ENCODE measurements at places on chromosomes 4 and X. TPM values are rescaled to one million over a fixed set of nuclear protein-coding genes. Genes with fewer than 3 reads are reported as not detected.
A peak's percentile ranks its signal among the peaks of the same experiment; 100 is the strongest.

GRCh38 chr4:6201580-6202091 lies 1.3 kb upstream of the JAKMIP1 start:
- DNase-seq: no peak
- peaks cover 3% of the 10 kb centered on the region for H3K36me3 ChIP-seq
- peak overlapping the region; percentile 80 for H3K4me3 ChIP-seq
- H3K27ac ChIP-seq: no peak overlapping the region
- peaks cover 17% of the 10 kb centered on the region for H3K4me1 ChIP-seq
- peaks cover 44% of the 10 kb centered on the region for H3K27me3 ChIP-seq

GRCh38 chrX:7638078-7638710 lies 204.8 kb upstream of the VCX start:
- H3K27me3 ChIP-seq: no peaks in the 10 kb centered on the region
- DNase-seq: no peak
- no peaks in the 10 kb centered on the region for H3K4me1 ChIP-seq
- no peak overlapping the region for H3K27ac ChIP-seq
- no peaks in the 10 kb centered on the region for H3K36me3 ChIP-seq

- no peak overlapping the region for H3K4me3 ChIP-seq
- H3K4me1 ChIP-seq: no peaks in the 10 kb centered on the region
- H3K27me3 ChIP-seq: peaks cover 17% of the 10 kb centered on the region
- no peaks in the 10 kb centered on the region for H3K36me3 ChIP-seq
- no peak for DNase-seq
- no peak overlapping the region for H3K27ac ChIP-seq
Measured at GRCh38 chr4:139584784-139585183, 28.8 kb upstream of the SETD7 start.

DNA sequence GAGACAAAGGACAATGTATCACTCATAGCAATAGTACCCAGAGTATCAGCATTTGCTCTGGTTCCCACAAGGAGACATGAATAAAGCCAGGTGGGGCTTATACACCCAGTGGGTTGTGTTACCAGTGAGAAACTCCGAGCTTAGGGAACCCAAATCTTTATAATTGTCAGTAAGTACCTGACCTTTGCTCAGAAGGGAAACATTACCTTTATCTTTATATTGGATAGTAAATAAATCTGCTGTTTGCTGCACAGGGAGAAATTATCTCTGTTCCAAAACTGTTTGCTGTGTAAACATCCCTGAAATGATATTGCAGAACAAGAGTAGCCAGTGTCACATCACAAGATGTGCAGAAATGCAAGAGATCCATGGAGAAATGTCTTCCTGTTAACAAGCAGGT lies 12.1 kb upstream of the SLAIN2 start:
- peaks cover 11% of the 10 kb centered on the region for H3K27me3 ChIP-seq
- no peak overlapping the region for H3K4me3 ChIP-seq
- DNase-seq: no peak
- H3K36me3 ChIP-seq: no peaks in the 10 kb centered on the region
- H3K4me1 ChIP-seq: no peaks in the 10 kb centered on the region

The PABPC1L2B gene
- not detected for total RNA-seq

DNA sequence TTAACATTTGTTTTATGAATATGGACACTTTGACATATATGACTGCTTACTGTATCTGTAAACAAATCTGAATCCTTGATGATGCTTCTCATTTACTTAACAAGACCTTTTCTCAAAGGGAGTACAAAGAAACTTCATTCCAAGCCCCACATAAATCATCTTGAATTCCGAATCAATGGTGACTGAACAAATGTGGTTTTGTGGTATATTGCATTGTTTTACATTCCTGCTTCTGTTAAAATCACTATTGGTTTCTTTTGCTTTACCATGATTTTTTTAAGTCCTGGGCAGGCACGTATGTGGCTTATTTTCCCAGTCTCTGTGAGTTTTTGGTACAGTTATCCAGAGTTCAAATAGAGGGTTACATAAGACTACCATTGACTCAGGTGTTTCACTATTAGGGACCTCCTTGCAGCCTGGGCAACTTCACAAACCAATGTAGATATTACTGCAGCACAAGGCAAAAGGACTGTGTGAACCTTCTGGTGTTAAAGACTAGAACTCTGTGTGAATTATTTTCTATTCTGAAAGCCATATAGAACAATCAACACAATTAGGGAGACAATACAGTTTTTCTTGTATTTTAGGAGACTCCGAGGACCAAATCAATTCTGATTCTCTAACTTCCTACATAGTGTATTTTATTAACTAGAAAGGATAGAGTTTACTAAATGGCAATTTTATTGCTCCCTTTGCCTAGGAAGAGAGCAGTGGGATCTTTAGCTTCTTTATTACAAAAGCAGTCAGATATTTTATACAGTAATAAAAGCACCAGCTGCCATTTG lies 196.4 kb downstream of the GALNTL6 start:
- DNase-seq: no peak
- H3K27ac ChIP-seq: no peak overlapping the region

The USP26 gene
- total RNA-seq: not detected

The IL1RAPL2 gene
- not detected for total RNA-seq

The SYP gene
- 0.58 TPM for total RNA-seq

The SPATA18 gene
- 0.44 TPM for total RNA-seq

GRCh38 chr4:174107746-174108354 lies 175.6 kb downstream of the FBXO8 start:
- peaks cover 13% of the 10 kb centered on the region for H3K27me3 ChIP-seq
- no peak overlapping the region for H3K27ac ChIP-seq
- DNase-seq: no peak
- no peaks in the 10 kb centered on the region for H3K36me3 ChIP-seq

The SHOX gene
- not detected for total RNA-seq

- H3K4me1 ChIP-seq: peaks cover 25% of the 10 kb centered on the region
- H3K4me3 ChIP-seq: peak overlapping the region; percentile 82
- H3K36me3 ChIP-seq: peaks cover 23% of the 10 kb centered on the region
- H3K27ac ChIP-seq: peak overlapping the region; percentile 91
Measured at GRCh38 chr4:38805530-38806145, 1.0 kb upstream of the TLR1 start.

GRCh38 chrX:77918568-77918967 lies 8.1 kb downstream of the ATP7A start:
- H3K4me1 ChIP-seq: peaks cover 28% of the 10 kb centered on the region
- H3K27ac ChIP-seq: no peak overlapping the region
- H3K27me3 ChIP-seq: no peaks in the 10 kb centered on the region
- H3K4me3 ChIP-seq: peak overlapping the region; percentile 41
- DNase-seq: no peak

- no peak for DNase-seq
- no peaks in the 10 kb centered on the region for H3K4me1 ChIP-seq
- no peaks in the 10 kb centered on the region for H3K27me3 ChIP-seq
- peaks cover 52% of the 10 kb centered on the region for H3K36me3 ChIP-seq
- H3K27ac ChIP-seq: no peak overlapping the region
Measured at GRCh38 chr4:78827191-78827590, 51.0 kb downstream of the BMP2K start.

- H3K4me1 ChIP-seq: no peaks in the 10 kb centered on the region
- no peaks in the 10 kb centered on the region for H3K27me3 ChIP-seq
- peaks cover 4% of the 10 kb centered on the region for H3K36me3 ChIP-seq
- no peak for DNase-seq
Measured at GRCh38 chrX:84335121-84335520, 147.1 kb upstream of the RPS6KA6 start.

DNA sequence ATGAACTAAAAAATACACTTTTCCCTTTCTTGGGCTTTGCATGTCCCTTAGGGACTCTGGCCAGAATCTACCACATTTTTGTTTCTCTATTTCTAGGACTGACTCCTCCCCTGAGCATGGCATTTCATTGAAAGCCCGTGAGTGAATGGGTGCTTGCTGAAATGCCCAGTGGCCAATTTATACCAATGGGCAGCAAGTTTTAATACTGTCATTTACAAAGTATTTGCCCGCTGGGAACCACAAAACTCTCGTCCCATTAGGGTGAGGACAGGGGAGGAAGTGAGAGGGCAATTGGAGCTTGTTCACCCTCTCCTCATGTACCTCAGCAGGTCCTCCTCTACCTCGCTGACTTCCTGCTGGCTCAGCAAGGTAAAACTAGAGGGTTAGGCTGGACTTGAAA lies 1.1 kb downstream of the SRPX2 start:
- no peaks in the 10 kb centered on the region for H3K36me3 ChIP-seq
- no peak overlapping the region for H3K4me3 ChIP-seq
- peaks cover 17% of the 10 kb centered on the region for H3K27me3 ChIP-seq
- H3K4me1 ChIP-seq: no peaks in the 10 kb centered on the region
- no peak for DNase-seq
- H3K27ac ChIP-seq: no peak overlapping the region

The TRAM1L1 gene
- not detected for total RNA-seq

- H3K4me3 ChIP-seq: no peak overlapping the region
- H3K4me1 ChIP-seq: no peaks in the 10 kb centered on the region
- H3K36me3 ChIP-seq: no peaks in the 10 kb centered on the region
- no peak overlapping the region for H3K27ac ChIP-seq
- DNase-seq: no peak
Measured at GRCh38 chrX:10833299-10834169, 213.1 kb upstream of the MID1 start.

GRCh38 chr4:72846280-72847111 lies 223.0 kb downstream of the COX18 start:
- H3K4me1 ChIP-seq: no peaks in the 10 kb centered on the region
- H3K4me3 ChIP-seq: no peak overlapping the region
- no peaks in the 10 kb centered on the region for H3K36me3 ChIP-seq
- no peak for DNase-seq
- H3K27ac ChIP-seq: no peak overlapping the region
- peaks cover 35% of the 10 kb centered on the region for H3K27me3 ChIP-seq

DNA sequence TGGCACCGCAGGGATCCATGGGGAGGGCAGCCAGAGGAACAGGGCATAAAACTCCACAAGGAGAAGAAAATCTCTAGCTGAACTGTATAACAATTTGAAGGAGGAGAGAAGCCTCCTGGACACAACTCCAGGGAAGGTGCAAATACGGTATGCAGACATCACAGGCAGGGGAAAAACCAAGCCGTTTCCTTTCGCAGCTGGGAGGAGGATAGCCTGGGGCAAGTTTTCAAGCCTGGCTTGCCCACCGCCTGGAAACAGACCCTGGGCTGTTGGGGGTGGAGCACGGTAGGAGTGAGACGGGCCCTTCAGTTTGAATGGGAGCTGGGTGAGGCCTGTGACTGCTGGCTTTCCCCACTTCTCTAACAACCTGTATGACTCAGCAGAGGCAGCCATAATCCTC lies 43.4 kb upstream of the TAF9B start:
- H3K36me3 ChIP-seq: peaks cover 2% of the 10 kb centered on the region
- no peak overlapping the region for H3K4me3 ChIP-seq
- DNase-seq: no peak

The PCSK1N gene
- total RNA-seq: 3.6 TPM

The TMEM31 gene
- total RNA-seq: not detected

All from naive thymus-derived CD8-positive, alpha-beta T cell (primary cell).